ENCODE measurements at places on chromosomes 1 and 21. TPM values are rescaled to one million over a fixed set of nuclear protein-coding genes. Genes with fewer than 3 reads are reported as not detected.

GSTM1 gene
- 41.6 TPM for polyA plus RNA-seq

PM20D1 gene
- 0.38 TPM for polyA plus RNA-seq

ESPN gene
- polyA plus RNA-seq: 0.54 TPM

CD84 gene
- 5.4 TPM for polyA plus RNA-seq

GPR153 gene
- polyA plus RNA-seq: 2.5 TPM

OR10J5 gene
- polyA plus RNA-seq: not detected

TESK2 gene
- polyA plus RNA-seq: 5.1 TPM

HEYL gene
- polyA plus RNA-seq: 3.1 TPM

CR2 gene
- 190 TPM for polyA plus RNA-seq

DIRAS3 gene
- polyA plus RNA-seq: 1.9 TPM

LHX4 gene
- 0.03 TPM for polyA plus RNA-seq

CD160 gene
- 2.3 TPM for polyA plus RNA-seq

SPRR1B gene
- polyA plus RNA-seq: not detected

TDRD5 gene
- 0.06 TPM for polyA plus RNA-seq

URB1 gene
- polyA plus RNA-seq: 2.0 TPM

CCDC17 gene
- polyA plus RNA-seq: 1.5 TPM

ANKRD35 gene
- 0.38 TPM for polyA plus RNA-seq

RGS8 gene
- not detected for polyA plus RNA-seq

LDLRAD1 gene
- polyA plus RNA-seq: not detected

Data from spleen (tissue), 13 donors.